NCI-H1436 (cell line): ENCODE measurements at places on chromosomes 5 and 9.

GRCh38 chr9:113682297-113682771 lies 193.8 kb upstream of the ZNF618 start:
- DNase-seq = no peak

GRCh38 chr9:137167747-137168572 lies 1.9 kb downstream of the LRRC26 start:
- DNase-seq = no peak

DNA sequence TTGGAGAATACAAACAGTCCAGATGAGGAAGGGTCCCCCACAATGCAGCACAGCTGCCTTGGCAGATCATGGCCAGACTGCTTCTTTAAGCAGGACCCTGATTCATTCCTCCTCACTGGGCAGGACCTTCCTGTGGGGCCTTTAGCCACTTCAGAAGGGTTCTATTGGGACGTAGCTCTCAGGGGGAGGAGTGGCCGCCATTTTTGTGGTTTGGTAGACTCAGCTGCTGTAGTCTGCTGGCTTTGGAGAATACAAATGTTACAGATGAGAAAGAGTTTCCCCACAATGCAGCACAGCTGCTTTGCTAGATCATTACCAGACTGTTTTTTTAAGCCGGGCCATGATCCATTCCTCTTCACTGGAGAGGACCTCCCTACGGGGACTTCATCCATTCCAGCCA lies 57.4 kb downstream of the TMEM38B start:
- DNase-seq = no peak

- DNase-seq = peak; percentile 69
These were observed 57.4 kb upstream of the PLPP6 start for GRCh38 chr9:4604678-4605095.

GRCh38 chr5:108919591-108920326 lies 172.1 kb downstream of the FER start:
- DNase-seq = no peak

DNA sequence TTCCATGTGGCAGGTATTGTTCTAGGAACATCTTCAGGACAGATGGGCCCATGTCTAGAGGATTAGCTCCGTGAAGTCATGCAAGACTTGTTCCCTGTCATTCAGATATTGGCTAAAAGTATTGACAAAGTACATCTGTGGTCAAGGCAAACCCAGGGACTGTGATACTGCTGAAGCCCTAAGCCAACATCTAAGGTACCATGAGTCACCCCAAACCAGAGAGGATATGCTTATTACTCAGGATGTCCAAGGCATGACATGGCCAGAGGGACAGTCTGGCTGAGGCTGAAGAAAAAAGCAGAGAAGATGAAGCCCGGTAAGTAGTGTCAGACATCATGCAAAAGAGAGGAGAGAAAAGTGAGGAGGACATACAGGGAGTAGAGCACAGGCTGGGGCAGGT lies 31.0 kb downstream of the HMHB1 start:
- no peak for DNase-seq

GRCh38 chr5:177510567-177511053 lies 984 bp upstream of the DOK3 start:
- DNase-seq = no peak
